Astrocyte (in vitro differentiated cells and primary cell): ENCODE measurements at places on chromosomes 13 and 19.

- no peak for DNase-seq
These were observed 25.8 kb upstream of the MAP3K10 start for GRCh38 chr19:40165362-40165937.

DNA sequence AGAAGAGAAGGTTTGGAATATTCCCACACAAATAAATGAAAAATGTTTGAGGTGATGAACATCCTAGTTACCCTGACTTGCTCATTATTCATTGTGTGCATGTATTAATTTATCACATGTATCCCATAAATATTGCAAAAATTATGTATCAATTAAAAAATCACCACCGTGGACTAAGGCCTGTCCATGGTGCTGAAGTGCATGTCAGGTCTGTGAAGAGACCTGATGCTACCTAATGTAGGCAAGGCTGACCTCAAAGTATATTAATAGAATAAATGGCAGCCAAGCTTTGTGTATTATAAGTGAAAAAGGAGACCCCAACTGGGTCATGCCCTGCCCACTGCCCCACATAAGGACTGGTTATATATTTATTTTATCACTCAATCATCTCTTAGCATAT lies 34.4 kb upstream of the ZNF835 start:
- DNase-seq: no peak

DNA sequence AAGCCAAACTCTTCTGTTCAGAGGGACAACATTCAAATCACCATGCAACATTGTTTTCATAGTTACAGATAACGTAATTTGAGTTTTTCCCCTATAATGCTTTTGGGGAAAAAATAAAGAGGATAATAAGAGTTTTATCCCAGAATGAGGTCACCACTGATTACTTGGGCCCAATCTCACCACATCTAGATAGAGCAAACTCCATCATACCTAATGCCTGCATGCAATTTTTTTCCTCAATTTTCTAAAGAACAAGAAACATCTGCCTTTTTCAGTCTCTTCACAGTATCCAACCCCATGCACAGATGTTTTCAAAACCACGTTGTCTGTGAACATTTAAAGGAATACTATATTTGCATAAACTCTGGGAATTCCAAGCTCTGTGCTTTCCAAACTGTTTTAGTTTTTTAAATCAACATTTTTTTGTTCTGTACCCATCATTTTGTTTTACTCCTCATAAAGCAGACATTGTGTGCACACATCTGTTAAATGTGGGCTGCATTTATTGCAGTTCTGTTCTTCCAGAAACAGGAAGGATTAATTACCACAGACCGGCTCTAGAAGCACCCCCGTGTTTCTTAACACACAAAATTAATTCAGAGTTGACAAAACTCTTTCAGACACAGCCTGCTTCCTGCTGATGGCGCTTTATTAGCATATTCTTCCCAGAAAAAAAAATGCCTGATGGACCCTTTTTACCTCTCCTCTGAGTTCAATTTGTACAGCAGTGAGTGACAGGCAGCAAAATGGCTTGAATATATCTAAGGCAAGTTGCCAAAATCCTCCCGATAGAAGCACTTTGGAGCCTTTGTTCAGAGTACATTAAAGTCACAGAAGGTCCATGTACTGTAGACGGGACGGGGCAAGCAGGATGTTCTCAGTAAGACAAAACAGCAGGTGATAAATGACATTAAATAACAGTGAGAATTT lies 1171.9 kb downstream of the EFNB2 start:
- no peak for DNase-seq

DNA sequence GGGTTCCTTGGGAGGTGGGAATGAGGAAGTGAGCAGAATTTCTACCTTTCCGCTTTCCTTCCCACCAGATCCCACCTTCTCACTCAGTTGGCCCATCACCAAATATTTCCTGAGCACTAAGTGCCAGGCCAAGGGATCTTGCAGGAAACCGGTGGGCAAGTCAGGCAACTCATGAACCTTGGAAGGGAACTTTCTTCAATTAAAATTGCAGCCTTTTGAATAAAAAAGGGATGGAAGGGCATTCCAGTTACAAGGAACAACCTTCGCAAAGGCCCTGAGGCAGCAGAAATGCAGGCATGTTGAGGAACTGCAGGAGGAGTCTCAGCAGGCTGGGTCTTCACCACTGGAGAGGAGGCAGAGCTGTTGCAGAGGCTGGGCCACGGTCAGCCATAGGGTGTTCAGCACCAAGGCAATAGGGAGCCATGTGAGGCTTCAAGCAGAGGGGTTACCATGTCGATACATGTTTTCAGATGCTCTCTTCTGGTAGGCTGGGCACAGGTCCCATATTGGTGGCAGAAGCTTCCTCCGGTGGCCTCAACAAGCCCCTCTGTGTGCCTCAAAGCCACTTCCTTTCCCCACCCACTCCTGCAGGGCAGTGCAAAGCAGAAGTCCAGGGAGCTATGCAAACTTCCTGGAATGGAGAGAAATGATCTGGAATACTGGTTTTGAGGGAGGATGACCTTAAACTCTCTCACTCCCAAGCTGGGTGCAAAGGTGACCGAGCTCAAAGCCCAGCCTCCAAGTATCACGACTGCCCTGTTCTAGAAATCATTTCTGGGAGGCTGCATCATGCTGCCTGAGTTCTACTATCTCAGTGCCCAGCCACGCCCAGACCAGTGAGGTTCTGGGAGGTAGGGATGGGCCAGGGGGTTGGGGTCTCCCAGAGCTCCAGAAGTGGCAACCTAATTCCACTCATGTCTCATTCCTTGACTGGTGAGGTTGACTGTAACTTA lies at the start of gene FUT6:
Gene FUT6 (minus strand): TSS at position 638 of the 953 bp plus-strand sequence. CDS start 7,135 bp downstream, outside the sequence.
- no peak for DNase-seq

DNA sequence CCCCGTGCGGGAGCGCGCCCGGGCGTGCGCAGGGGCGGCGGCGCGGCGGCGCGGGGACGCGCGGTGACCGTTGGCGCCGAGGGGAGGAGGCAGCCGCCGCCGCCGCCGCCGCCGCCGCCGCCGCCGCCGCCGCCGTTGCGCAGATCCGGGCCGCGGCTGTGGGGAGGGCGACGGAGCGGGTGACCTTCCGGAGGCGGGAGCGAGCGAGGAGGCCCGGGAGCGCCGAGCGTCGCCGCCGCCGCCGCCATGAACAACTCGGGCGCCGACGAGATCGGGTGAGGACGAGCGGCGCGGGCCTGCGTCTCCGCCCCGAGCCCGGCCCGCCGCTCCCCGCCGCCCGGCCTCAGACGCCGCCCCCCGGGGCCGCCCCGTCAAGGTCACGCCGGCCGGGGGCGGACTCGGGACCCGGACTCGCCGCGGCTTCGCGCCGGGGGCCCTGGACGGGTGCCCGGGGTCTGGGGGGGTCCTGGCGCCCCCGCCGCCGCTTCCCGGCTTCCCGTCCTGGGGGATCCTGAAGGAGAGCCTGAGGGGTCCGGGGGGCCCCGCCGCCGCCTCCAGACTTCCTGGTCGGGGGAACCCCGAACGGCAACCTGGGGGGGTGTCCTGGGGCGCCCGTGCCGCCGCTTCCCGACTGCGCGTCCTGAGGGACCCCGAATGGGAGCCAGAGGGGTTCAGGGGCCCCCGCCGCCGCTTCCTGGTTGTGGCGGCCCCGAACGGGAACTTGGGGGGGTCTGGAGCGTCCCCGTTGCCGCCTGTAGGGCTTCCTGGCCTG lies at the start of gene DAZAP1:
Gene DAZAP1 (plus strand): TSS at position 59 of the 772 bp plus-strand sequence. CDS start 188 bp downstream, at position 247.
- no peak for DNase-seq

DNA sequence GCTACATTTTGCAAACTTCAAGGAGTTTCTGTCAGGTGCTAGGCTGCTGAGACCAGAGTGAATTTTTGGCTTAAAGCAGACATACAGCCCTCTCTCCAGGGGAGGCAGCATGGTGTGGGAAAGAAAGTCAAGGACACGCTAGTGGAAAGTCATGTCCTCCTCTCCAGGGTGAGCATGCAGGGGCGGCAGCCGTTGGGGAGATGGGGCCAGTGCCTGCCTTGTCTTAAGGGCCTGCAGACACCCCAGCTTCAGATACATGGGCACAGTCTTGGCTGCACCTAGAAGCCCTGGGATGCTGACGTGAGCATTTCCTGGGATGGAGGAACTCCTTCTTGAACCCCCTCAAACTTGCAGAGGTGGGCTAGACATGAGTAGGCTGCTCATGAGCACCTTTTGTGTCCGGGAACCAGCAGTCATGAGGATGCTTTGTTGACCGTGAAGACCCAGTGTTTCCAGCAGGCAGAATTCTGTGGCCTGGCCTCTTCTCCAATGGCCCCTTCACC lies 43.3 kb upstream of the PEPD start:
- no peak for DNase-seq

- no peak for DNase-seq
These were observed 1.2 kb downstream of the RFXAP start for GRCh38 chr13:36820222-36820621.

- DNase-seq: peak; percentile 72
These were observed 20.7 kb downstream of the NDFIP2 start for GRCh38 chr13:79501538-79502232.

- peak; percentile 91 for DNase-seq
These were observed 434 bp upstream of the ETFB start for GRCh38 chr19:51366389-51367254.

DNA sequence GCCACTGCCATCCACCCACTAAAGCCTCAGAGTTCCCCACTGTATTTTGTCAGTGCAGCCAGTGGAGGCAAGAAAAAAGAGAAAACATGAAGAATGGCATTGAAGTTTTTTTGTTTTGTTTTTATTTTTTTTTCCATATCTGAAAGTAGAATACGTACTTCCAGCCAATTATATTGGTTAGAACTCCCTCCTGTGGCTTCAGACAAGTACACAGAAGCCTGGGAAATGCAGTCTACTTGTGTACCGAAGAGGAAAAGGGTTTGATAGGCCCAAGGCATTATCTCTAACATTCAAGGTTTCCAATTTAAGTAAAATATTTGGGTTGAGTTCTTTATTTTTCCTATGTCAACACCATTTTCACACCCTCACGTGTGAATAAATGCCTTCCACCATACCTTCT lies 696.2 kb upstream of the GPC6 start:
- no peak for DNase-seq

DNA sequence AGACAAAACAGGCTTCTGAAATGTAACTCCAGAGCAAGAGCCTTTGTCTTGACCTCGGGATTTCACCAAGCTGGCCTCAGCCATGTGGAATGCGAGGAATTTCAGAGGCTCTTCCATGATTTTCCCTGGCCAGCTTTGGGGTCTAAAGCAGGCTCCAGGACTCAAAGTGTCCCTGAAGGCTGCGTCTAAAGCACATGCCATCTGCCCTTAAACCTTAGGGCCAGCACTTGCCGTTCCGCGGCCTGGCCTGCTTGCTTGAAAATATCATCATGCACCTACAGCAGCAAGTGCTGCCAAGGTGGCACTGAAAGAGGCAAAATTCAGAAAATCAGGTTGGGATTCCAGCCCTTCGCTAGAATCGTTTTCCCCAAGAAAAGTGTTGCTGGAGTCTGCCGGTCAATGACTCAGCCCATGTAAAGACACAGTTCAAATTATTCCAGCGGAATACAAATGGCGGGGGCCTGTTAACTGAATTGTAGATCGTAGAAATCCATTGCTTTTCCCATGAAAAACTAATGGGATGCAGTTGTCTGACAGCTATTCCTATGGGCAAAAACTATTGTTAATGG lies 105.7 kb upstream of the RAP2A start:
- peak; percentile 84 for DNase-seq

DNA sequence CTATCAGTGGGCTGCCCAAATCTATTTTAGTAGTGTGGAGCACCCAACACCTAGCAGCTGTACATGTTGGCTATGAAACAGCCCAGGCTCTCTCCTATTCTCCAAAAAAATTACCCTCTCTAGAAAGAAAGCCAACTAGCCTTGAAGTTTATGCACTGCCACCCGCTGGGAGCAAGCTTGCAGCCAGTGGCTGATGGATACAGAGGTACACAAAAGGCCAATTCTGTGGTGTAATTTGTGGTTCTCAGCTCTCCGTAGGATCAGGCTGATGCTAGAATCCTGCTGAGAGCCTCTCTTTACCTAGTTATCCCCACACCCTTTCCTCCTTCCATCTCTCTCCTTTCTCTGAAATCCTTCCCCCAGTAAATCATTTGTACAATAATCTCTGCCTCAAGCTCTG lies 1120.7 kb downstream of the DIAPH3 start:
- DNase-seq: no peak

DNA sequence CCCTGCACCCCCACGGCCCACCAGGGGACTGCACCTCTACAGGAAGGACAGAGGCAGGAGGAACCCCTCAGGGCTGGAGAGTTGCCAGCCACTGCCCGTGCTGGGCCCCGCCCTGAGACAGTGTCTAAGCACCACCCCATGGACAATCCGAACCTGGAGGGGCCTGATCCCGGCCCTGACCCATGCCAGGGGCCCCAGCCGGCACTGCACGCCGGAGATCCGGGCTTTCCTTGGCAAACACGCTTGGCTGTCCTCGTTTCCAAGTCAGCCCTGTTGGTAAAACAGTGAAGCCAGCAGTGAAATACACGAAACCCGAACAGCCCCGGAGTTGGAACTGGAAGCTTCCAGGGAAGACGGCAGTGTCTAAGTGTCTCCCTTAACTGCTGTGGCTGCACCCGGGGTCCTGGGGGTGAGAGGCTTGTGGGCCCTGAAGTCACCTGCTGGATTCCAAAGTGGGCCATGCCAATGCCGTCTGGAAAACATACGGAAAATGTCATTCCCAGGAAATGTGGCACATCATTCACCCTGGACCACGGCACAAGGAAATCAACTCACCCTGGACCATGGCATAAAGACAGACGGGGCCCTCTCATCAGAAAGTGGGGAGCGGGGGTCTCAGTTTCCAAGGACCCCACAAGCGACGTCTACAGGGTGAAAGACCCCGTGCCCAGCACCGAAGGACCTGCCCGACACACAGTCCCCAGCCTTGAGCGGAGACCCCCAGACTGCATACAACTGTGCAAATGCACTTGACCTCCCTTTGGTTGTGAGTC lies 30.9 kb downstream of the RASA3 start:
- DNase-seq: no peak

GRCh38 chr13:109166804-109167203 lies 537.4 kb downstream of the MYO16 start:
- no peak for DNase-seq

GRCh38 chr19:18685597-18686190 lies 2.2 kb downstream of the CRTC1 start:
- no peak for DNase-seq

- DNase-seq: no peak
These were observed 16.6 kb downstream of the VRK3 start for GRCh38 chr19:50008532-50008931.

- no peak for DNase-seq
These were observed 5.7 kb downstream of the COMP start for GRCh38 chr19:18785179-18786124.

- DNase-seq: no peak
These were observed 983.7 kb downstream of the SLITRK1 start for GRCh38 chr13:82898586-82898985.

DNA sequence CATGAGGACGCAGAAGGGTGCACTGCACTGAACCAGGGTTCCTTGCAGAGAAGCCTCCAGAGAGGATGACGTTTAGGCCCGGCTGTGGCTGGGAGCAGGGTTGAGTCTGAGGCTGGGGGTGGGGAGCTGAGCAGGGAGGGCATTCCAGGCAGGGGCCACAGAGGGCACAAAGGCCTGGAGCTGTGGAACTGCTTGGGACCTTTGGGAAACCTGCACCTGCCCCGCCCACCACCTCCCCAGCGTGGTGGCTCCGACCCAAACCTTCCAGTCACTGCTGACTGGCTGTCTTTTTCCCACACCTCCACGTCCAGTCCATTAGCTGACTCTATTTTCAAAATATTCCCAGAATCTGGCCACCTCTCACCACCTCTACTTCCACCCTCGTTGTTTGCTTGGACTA lies 4.9 kb upstream of the LMTK3 start:
- no peak for DNase-seq
